ENCODE measurements at places on chromosomes 2 and 18.

- no peak for DNase-seq
Observed at GRCh38 chr18:24362757-24363156, 34.9 kb downstream of the OSBPL1A start.

DNA sequence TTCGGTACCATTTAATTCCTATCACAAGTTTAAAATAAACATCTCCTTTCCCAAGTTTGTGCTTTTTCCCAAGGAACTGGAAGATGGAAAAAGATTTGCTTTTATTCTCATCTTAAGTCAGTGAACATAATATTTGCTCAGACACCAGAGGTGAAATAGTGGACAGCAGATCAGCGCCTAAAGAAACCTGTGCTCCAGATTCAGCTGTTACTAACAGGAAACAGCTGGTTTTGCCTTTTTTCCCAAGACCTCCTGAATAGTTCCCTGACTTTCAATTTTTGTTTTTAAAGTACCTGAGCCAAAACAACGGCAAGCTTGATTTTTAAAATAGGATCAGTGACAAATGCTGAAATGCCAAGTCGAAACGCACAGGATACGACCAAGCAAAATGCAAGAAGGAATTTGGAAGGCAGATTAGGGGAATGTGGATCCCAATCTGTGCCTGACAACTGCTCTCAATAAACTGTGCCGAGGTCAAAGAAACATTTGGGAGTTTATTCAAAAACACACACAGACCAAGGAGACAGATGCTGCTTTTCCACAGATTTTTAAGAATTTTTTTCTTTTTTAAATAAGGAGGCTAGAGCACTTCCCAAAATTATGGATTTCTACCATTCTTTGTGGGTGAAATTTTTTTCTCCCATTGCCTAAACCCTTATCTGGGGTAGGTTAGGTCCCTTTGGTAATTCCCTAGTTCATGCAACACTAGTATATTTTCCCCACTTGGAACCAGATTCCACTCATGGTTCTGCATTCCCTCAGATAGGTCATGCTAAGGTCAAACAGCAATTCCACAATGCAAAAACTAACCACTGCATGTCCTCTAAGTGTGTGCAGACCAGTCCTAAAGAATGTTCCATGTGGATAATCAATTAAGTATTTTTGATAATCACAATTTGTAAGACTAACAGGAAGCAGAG, 121.5 kb upstream of the PDE1A start:
- no peak for DNase-seq

- no peak for DNase-seq
Observed at GRCh38 chr18:5939801-5940667, 44.7 kb upstream of the TMEM200C start.

GRCh38 chr2:159054032-159054334, 85.5 kb downstream of the TANC1 start:
- DNase-seq = no peak

DNA sequence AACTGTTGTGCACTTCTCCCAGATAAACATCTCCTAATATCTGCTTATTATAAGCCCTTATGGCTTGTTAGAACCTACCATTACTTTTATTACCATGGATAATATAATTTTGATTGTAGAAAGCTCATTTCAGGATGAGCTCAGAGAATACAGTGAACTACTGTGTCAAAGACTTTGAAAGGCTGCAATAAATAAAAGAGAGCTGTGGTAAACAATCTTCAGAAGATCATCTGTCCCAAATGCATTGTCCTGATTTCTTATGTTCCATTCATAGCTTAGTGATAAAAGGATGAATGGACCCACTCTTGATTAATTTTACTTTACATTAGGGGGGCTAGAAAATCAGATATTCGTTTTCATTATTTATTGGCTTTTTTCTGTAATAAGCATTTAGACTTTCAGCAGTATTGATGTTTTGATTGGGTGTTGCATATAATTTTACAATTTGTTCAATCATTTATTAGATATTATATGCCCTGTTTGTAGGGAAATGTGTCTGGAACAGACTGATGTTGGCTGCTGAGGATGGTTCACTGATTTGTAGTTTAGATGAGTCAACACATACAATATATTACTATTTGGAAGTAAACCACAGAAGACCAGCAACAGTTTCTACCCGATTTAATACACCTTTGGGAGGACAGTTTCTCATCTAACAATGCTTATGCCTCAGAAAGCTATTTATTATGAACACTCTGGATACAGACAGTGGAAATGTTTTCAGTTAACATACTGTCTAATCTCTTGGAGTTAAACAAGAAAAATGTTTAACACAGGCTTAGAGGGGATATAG, 147.2 kb downstream of the TMEFF2 start:
- no peak for DNase-seq

DNA sequence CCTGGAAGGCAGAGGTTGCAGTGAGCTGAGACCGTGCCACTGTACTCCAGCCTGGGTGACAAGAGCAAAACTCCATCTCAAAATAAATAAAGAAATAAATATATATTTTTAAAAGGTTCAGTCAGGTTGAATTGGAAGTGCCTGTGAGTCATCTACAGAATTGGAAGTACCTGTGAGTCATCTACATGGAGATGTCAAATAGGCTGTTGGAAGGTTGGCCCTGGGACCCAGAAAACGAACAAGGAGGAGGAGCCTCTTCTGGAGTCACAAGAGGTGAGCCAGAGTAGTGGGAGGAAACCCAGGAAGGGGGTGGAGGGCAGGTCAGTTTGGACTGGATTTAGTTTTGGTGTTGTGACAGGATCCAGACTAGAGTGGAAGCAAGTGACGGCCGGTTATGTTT, 15.2 kb upstream of the SCYGR1 start:
- no peak for DNase-seq

GRCh38 chr2:236579746-236580315, 10.2 kb downstream of the ACKR3 start:
- peak; percentile 69 for DNase-seq

DNA sequence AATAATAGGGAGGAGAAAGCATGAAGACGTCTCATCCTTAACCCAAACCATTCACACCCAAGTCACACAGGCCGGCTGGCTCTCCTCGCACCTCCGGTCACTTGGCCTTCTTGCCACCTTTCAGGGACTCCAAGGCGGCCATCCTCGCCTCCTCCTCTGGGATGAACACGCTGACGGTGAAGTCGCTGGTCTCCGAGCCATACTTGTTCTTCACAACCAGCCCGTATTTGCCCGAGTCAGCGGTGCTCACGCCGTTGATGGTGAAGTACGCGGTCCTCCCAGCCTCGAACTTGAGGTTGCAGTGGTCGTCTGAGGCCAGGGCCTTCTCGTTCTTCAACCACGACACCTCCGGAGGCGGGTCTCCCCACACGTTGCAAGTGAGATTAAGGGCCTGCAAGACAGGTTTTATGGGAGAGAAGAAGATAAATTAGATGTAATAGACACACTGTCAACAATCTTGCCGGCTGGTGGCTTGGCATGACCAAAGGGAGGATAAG, 54.3 kb upstream of the LPIN2 start:
- no peak for DNase-seq

GRCh38 chr2:52369178-52369577, 1337.2 kb upstream of the NRXN1 start:
- no peak for DNase-seq

GRCh38 chr2:212227755-212228154, 310.8 kb downstream of the ERBB4 start:
- DNase-seq = peak; percentile 41

DNA sequence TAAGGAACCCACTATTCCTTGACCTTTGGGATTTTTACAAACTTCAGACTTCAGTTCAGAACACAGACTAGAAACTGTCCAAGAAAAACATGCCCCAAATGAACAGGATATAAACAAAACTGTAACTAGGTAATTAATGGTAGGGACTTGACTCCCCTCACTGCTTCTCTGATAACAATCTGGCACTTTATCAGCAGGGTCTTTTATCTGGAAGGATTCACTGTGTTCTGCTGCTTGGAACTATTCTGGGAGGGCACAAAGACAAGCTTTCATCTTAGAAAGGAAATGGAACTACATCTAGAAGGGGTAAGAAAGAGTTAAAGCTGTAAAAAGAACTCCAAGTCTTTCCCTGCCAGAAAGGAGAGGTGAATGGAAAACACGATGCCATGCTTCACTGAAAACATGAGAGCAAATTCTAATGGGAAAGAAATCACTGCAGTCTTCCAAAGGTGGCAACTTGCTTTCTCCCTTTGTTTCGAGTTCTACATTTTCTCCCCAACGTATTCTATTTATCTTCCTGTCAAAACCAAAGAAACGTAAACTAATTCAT, 181.2 kb downstream of the THADA start:
- no peak for DNase-seq

GRCh38 chr18:715626-716025, 3.2 kb upstream of the ENOSF1 start:
- DNase-seq = no peak

DNA sequence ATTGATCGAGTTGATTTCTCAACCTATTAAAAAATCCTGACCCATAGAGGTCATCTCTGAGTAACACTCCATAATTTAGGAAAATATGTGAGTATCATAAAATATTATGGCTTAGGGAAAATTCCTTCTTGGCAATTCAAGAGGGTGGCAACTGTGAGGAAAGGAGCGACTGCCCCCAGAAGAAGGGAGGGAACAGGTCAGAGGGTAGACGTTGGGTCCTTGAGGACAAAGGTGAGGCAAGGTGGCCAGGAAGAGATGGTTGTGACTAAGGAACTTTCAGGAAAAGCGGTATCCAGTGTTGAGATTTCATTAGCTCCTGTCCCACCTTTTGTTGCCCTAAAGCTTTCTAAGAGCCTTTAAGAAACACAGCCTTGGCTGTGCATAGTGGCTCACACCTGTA, 10.5 kb upstream of the AGAP1 start:
- no peak for DNase-seq

GRCh38 chr2:150478200-150478974, 9.1 kb downstream of the RND3 start:
- no peak for DNase-seq

GRCh38 chr18:23189768-23190661, 54.7 kb downstream of the CABLES1 start:
- DNase-seq = no peak

DNA sequence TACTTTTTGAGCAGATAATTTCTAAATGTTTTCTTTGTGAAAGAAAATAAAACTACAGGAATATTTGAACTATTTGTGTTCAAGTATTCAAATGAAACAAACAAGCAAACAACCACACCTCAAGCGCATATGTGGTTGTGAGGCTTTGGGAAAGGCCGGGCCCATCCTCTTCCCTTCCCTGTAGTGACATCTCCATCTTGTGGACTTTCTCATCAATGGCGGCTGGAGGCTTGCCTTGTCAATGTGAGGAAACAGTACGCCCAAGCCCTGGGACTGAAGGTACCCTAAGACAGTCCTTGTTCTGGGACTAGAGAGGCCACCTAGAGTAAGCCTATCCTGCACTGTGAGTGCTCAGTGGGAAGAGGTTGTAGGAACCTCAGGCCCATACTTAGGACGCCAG, 166.8 kb downstream of the TPGS2 start:
- no peak for DNase-seq

DNA sequence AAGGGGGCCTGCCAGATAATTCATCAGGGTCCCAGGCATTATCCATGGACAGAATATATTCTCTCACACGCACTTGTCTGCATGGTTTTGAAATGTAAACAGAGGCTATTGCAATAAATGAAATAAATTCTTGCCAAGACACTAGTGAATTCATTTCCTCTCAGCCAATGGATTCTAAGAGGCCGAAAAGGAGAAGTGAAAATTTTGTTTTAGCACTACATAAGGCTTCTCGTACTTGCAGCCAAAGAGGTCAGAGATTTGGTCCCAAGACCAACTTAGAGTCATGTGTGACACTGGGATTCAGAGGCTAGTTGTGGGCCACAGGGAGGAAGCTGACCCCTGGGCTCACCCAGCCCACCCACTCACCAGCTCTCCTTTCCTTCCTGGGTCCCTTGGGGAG, 184.1 kb upstream of the GLI2 start:
- no peak for DNase-seq

GRCh38 chr2:21404137-21404536, 280.4 kb downstream of the TDRD15 start:
- no peak for DNase-seq

DNA sequence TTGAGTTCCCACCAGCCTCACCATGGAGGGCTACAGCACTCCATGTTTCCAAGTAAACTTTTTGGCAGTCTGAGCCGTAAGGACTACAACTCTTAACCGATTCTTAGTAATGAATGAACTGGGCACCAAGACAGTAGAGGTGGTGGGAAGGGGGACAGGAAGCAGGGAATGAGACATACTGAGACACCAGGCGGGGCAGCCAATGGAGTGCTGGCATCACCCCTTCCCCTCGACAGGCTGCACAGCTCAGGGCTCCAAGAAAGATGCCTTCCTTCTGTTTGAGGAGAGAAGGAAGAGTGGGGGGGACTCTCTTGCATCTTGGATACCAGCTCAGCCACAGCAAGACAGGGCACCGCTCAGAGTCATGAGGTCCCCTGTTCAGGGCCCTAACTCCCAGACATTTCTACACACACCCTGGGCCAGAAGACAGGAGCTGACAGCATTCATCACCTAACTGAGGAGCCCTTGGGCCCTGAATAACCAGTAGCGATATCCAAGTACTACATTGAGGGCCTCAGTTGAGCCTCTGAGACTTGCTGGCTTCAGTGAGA, 45.2 kb downstream of the USP34 start:
- no peak for DNase-seq

GRCh38 chr18:54233228-54233625, 8.8 kb upstream of the MBD2 start:
- no peak for DNase-seq

DNA sequence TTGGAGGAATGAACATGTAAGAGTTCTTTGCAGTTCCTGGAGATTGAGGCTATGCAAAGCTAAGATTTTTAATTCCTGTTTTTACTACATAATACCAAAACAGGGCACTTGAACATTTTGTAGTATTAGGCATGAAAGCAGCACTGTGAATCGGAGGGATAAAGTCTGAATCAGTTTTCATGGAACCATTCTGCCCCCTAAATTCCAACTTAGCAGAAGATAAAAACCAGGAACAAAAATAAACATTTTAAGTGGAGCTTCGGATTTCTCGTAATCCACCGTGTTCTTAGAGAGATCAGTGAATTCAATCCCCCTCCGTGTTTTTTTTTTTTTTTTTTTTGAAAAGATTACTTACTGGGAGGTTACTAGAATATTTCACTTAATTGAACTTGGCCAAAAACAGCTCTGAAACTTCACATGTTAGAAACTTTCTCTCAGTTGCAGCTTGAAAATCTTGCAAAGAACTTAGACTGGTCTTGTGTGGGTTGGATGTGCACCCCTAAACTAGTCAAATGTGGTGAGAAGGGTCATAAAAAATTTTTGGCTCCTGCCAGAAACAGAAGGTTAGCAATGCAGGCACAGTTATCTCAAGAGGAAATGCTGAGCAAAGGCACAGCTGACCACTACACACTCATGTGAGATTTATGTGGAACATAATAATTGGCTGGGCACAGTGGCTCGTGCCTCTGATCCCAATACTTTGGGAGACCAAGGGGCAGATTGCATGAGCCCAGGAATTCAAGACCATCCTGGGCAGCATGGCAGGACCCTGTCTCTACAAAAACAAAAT, 145.4 kb upstream of the RNF152 start:
- DNase-seq = no peak

- no peak for DNase-seq
Observed at GRCh38 chr2:236345081-236345714, 81.0 kb upstream of the ASB18 start.

DNA sequence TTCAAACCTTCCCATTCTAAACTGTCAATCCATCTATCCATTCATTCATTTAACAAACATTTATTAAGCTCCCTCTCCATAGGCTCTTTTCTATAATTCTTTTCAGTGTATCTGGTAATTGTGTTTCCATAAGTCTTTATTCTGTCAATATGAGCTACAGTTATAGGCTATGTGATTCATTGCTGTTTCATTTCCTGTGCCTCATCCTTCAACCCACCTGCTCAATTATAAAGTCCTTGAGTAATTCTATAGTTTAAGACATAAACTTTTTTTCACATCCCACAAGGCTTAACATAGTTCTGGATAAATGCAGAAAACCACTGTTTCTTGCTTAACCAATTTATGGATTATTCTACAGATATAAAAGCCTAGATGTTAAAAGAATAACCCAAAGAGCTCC, 84.2 kb upstream of the PIK3C3 start:
- DNase-seq = no peak

Data from globus pallidus (tissue), 1 donor.